ENCODE measurements at places on chromosomes 7 and 10. TPM values are rescaled to one million over a fixed set of nuclear protein-coding genes. Genes with fewer than 3 reads are reported as not detected.

- no peak for DNase-seq
Measured at GRCh38 chr10:100567249-100567648, 31.5 kb downstream of the HIF1AN start.

SFTPA2 gene
- total RNA-seq, result not detected

ANKRD30A gene
- not detected for total RNA-seq

DNA sequence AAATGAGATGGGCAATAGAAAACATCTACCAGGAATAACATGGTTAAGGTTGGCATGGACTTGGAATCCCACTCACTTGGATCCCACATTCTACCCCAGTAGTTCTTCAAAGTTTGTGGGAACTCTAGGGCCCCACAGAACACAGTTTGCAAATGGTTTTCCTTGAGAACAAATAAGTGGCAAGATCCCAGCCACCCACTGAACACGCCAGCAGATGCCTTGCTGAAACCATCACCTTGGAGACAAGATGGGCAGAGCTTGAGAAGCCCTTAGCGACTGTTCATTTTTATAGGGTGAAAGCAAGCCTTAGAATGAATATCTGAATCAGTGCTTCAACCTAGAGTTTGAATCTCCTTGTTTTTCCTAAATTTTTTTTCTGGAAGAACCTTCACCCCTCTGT, 349.1 kb downstream of the RPS24 start:
- DNase-seq, result no peak

VSTM4 gene
- not detected for total RNA-seq

GIMAP1 gene
- 119 TPM for total RNA-seq

TMEM213 gene
- total RNA-seq, result not detected

DNA sequence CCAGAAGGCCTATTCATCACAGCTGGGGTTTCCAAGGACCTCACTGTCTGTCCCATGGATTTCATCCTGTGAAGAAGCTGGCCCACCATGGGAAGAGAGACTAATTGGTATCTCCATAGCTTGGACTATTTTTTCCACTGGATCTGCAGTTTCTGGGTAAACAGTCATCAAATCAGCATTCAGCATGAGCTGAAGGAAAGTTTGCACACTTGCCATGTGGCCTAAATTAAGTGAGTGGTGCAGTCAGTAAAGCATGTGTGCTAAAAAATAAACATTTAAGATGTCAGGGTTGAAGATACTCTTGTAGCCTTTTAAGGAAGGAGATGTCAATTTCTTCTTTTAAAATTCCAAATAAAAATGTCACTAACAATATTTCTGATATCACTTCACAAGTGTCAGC, 381.1 kb upstream of the ZMIZ1 start:
- DNase-seq, result no peak

DNA sequence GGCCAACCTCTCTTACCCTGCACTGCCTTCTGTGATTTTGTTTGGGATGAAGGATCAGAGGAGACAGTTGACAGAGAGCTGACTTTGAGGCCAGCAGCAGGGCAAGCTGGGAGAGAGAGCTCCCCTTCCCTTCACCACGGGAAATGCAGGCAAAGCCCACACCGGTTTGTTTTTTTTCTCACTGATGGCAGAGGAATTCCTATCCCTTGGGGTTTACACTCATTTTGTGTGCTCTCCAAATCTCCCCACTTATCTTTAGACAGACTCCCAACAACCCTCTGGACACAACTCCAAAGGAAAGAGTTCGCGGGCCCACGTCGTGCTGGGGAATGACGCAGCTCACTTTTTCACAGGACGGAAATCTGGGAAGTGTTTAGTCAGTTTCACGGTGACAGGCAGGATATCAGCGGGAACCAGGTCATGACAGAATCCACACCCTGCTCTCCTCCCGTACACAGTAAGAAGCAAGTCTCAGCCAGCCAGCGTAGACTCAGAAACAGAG, 68.3 kb upstream of the FAM171A1 start:
- no peak for DNase-seq

- DNase-seq, result no peak
Measured at GRCh38 chr7:24778543-24779282, 21.4 kb upstream of the GSDME start.

NAPEPLD gene
- 16.9 TPM for total RNA-seq

DNA sequence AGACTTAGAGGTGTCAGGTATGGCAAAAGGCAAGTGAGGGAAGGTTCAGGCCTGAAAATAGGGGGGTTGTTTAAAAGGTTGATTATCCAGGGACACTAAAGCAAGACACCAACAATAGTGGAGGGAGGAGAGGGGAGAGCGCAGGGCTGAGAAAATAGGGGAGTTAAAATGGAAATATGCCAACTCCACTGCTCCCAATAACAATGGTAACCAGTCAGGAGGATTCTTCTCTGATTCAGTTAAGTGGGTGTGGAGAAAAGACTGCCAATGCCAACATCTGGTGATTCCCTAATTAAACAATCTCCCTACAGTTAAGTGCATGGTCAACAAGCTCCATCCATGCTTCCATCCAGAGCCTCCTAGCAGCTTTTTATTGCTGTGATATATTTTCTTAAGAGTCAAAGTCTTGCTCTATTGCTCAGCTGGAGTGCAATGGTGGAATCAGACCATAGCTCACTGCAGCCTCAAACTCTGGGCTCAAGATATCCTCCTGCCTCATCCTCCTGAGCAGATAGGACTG, 183.3 kb downstream of the JAZF1 start:
- DNase-seq, result no peak

DNA sequence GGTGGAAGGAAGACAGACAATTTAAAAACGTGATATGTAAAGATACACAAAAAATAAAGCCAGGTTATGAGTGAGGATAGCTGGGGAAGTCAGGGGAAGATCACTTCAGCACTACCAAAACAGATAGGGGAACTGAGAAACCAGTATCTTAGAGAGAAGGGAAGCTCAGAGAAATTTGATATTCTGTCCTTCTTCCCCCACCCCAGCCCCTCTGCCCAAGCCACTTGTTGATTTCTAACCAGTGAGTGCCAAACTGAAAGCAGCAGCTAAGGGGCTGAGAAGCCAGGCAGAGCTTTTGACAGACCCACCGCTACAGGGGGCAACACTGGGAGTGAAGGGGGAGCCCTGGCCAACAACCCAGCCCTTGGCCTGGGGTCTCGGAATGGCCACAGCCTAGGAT, 9.1 kb upstream of the SLC29A3 start:
- no peak for DNase-seq

- DNase-seq, result no peak
Measured at GRCh38 chr10:13915710-13916109, 328.9 kb downstream of the PRPF18 start.

DNA sequence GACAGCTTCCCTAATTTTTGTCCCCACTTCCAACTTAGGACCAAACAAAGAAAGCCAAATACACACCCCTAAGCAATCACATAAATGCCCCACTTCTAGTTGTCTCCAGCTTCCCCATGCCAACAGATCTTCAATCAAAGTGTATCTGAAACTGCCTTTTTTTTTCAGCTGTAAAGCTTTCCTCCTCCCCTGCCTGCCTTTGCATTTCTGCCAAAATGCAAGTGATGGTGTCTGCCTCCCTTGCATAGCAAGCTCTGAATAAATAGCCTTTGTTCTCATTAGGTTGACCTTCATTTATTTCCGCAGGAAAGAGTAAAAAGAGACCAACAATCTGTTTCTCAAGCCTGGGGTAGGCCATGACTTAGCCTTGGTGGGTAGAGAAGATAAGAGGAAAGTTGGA, 459.4 kb downstream of the GPAM start:
- no peak for DNase-seq

GRCh38 chr7:20799566-20800366, 13.1 kb upstream of the SP8 start:
- no peak for DNase-seq

DNA sequence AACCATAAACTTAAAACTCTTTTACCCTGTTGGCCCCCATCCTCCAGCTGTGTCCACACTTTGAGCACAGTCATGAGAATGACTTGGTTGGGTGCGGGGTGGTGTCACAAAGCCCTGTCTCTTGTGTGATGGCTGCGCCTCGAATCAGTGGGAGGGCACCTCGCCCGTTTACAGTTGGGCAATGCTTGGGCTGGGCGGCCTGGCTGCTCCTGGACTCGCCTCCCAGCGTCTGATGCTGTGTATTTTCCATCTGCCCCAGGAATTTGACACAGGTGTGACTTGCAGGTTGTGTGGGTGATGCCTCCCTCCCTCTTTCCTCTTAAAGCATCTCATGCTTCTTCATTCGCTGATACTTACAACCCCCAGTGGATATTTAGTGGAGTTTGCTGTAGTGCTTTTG, 33.7 kb downstream of the CHST12 start:
- no peak for DNase-seq

DPYSL4 gene
- 1.2 TPM for total RNA-seq

Data from naive thymus-derived CD8-positive, alpha-beta T cell (primary cell).